ENCODE measurements at places on chromosomes 16 and 17.

- no peak for DNase-seq
These were observed 18.5 kb upstream of the HEXD start for GRCh38 chr17:82399601-82400101.

- no peak for DNase-seq
These were observed 95.5 kb downstream of the CCT6B start for GRCh38 chr17:34865716-34866115.

GRCh38 chr17:74851612-74852236 lies 8.0 kb downstream of the GRIN2C start:
- DNase-seq: no peak

DNA sequence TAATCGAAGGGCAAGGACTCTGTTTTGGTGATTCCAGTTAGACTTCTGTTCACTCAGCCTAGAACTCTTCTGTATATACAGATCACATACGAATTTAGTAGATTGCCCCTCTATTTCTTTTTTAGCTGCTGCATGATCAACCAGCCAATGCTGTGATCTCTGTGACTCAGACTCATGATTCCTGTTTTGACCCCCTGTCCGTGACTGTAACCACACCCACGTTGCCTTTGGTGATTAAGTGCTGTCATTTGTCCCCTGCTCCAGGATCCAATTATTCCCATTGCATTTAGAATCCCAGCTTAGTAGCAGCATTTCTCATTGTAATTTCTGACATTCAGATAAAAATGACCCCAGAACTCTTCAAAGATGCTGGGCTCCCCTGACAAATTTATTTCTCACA lies 545.7 kb downstream of the NPIPA7 start:
- no peak for DNase-seq

DNA sequence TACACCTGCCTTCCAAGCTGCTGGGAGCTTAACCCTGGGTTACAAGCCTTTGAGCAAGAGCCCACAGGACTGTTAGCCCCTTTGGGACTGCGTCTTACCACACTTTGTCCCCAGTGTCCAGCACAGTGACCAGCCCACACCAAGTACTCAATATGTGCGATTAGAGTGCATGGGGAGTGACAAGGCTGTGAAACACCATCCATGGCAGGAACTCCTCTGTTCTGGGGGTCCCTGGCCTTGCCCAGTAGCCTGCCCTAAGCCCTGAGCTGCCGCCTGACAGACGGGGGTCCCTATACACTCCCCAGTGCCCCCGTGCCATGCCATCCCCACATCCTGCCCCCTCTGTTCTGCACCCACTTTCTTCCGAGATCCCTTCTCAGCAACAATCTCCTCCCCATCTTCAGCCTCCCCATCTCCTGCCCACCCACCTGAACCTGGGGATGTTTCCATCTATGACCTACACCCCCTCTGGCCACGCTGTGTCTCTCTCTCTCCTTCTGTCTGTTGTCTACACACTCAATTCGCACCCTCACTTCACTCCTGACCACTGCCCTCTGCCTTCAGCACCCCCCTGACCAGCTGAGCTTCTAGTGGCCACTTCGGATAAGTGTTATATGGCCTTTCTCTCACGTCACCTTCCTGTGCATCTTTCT lies 112.9 kb upstream of the SMURF2 start:
- no peak for DNase-seq

DNA sequence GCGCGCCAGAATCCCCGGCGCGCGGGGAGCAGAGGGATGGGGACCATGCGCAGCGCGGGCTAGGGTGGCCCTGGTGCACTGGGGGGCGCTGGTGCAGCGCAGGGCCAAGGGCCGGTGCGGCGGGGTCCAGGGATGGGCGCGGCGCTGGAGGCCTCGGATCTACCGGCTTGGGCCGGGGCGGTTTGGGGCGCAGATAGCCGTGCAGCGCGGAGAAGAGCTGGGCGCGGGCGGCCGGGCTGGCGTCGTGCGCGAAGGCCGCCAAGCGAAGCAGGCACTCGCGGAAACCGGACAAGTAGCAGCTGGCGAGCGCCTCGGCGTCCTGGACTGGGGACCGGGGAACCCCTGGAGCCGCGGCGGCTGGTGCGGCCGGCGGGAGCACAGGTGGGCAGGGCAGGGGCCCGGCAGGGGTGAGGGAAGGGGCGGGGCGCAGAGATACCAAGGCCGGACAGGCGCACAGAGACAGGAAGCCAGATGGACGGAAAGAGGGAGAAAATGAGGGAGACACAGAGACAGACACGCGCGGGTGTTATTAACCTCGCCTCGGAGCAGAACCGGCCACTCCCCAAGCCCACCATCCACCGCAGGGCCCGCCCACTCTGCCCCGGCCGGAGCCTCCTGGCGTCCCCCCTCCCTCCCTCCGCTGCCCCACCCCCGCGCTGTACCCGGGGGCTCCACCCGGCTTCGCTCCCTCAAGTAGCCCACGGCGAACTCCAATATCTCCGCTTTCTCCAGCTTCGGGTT lies 2.1 kb downstream of the HES7 start:
- peak; percentile 51 for DNase-seq

DNA sequence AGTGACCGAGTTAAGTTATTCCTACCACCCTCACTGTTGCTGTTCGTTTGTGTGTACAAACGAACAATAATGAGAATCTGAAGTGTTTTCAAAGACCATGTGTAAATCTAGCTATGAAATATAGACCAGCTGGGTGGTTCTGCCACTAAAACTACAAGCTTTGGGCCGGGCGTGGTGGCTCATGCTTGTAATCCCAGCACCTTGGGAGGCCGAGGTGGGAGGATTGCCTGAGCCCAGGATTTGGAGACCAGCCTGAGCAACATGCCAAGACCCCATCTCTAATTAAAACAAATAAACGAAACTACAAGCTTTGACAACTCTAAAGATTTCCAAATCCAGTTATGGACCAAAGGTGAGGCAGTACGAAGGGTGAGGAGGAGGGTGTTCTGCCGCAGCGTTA lies 973 bp downstream of the RECQL5 start:
- DNase-seq: no peak

- no peak for DNase-seq
These were observed 25.1 kb downstream of the STAT5B start for GRCh38 chr17:42251115-42251514.

Data from activated naive CD4-positive, alpha-beta T cell treated with Interleukin-2 at 50 U/mL for 16 hours (primary cell).